ENCODE measurements at places on chromosomes 3 and 15.

DNA sequence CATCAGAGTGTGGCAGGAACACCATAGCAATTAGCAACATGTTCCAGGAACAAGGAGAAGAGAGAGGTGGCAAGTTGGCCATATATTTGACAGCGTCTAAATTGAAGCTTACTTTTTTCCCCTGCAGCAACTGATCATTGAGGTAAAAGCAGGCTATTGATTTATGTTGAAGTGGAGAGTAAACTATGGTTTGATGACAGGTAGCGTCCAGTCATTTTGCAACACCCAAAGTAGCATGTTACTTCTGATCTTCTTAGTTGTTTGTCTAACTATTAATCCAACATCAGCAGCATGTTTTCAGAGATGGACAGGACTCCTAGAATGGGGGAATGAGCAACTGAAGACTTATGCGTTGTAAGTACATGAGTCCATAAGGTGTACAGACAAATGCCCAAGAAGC lies 225.8 kb downstream of the ZPLD1 start:
- no peak for DNase-seq

- no peak for DNase-seq
These were observed 192.3 kb downstream of the THRB start for GRCh38 chr3:24302396-24302795.

- DNase-seq: no peak
These were observed 8.0 kb upstream of the AP2M1 start for GRCh38 chr3:184166671-184167070.

GRCh38 chr3:97823046-97824004 lies 1.5 kb downstream of the CRYBG3 start:
- no peak for DNase-seq

Measured in small intestine (tissue), 16 donors.